ENCODE measurements at places on chromosomes 7 and 10. TPM values are rescaled to one million over a fixed set of nuclear protein-coding genes. Genes with fewer than 3 reads are reported as not detected.

Gene EXOC6
- total RNA-seq, result 1.6 TPM

Gene LLCFC1
- total RNA-seq, result not detected

Gene PYROXD2
- 3.6 TPM for total RNA-seq

Gene EEF1AKMT2
- total RNA-seq, result 12.7 TPM

Gene CARD11
- total RNA-seq, result under 0.01 TPM

Gene MOGAT3
- total RNA-seq, result not detected

Gene AGBL3
- total RNA-seq, result 7.0 TPM

Gene OPN4
- total RNA-seq, result not detected

Gene CDH23
- 0.31 TPM for total RNA-seq
